ENCODE measurements at places on chromosomes 6 and 20.

GRCh38 chr6:163288915-163289314 lies 125.6 kb upstream of the QKI start:
- DNase-seq = no peak

GRCh38 chr6:7691675-7692452 lies 34.0 kb upstream of the BMP6 start:
- DNase-seq = no peak

GRCh38 chr20:15578113-15578512 lies 995.1 kb downstream of the KIF16B start:
- DNase-seq = no peak

DNA sequence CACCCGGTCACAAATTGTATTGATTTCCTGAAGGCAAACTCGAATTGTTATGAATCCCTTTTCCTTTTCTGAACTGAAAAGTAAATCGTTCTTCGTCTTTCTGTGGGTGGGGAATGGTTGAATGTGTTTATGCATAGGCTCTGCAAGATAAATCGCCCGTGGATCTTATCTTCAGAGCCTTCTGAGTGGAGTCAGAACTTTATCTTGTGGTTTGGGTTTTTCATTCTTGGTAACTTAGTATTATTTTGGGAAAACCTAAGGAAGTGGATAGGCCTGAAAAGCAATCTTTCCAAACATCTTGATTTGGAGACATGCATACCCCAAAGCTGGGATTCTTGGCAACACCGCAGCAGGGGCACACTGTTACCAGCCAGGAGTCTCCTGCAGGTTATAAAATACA lies 122.4 kb downstream of the MAP3K7 start:
- no peak for DNase-seq

DNA sequence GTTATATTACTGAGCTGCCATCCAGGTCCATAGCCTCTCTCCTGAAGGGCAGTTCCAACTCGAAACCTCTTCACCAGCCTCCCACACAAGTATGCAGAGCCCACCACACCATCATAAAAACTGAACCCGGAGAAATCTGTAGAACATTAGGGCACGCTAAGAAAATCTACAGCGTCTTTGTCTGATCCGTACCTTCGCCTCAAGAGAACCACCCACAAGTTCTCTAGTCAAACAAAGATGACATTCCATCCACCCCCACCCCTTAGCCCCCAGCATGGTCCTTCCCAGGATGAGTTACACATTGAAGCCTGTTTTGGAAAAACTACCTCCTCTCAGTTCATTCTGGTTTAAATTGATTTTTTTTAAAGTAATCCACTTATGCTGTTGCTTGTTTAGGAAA lies 219.7 kb downstream of the ZMYND8 start:
- DNase-seq = no peak

GRCh38 chr20:56773749-56774148 lies 144.6 kb downstream of the TFAP2C start:
- no peak for DNase-seq

- no peak for DNase-seq
Measured at GRCh38 chr20:32028647-32029372, 18.6 kb downstream of the CCM2L start.

GRCh38 chr20:63552481-63553249 lies 1.3 kb upstream of the FNDC11 start:
- DNase-seq = no peak

- DNase-seq = no peak
Measured at GRCh38 chr6:63824722-63825121, 189.1 kb downstream of the PHF3 start.

DNA sequence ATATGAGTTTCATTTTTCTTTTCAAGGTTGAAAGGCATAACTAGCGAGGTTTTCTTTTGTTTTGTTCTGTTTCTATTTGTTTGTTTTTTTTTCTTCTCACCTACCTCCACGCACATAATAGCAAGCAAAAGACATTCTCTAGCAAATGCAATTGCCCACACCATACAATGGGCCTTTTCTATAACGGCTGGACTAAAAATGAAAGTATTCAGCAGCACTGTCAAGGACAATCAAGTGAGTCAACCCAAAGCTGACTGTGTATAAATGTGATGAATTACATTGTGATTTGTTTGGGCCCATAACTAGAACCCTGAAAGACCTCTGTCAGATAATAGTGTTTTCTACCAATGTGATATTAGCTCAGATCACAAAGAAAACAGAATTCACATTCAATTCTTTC lies 496.7 kb downstream of the RNF144B start:
- no peak for DNase-seq

GRCh38 chr6:88490195-88490907 lies 324.2 kb upstream of the CNR1 start:
- no peak for DNase-seq

DNA sequence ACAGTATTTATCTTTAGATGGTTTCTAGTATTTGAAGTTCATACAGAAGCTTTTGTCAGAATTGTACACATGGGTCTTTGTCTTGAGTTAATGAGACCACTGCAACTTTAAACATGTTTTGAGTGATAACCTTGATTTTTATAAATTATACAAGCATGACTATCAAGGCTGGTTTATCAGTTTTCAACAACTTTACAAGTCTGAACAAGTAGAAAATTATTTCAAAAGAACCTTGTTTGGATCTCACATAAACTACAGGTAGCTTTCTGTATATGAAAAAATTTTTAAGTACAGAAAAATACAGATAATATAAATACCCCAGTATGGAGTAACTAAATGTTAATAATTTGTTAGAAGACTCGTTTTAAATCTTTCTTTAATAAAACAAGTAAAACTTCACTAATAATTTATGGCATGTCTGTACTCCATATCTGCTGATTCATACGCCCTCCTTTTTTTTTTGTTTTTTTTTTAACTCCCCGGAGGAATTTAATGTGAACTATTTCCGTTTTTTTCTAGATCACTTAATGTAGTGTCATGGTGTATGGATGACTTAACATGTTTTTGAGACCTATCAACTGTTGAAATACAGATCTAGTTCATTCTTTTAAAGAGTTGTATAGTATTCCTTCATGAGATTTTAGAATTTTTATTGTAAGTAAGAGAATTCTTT lies 18.3 kb downstream of the VAPB start:
- no peak for DNase-seq

- no peak for DNase-seq
Measured at GRCh38 chr6:111761783-111762312, 111.4 kb downstream of the FYN start.

DNA sequence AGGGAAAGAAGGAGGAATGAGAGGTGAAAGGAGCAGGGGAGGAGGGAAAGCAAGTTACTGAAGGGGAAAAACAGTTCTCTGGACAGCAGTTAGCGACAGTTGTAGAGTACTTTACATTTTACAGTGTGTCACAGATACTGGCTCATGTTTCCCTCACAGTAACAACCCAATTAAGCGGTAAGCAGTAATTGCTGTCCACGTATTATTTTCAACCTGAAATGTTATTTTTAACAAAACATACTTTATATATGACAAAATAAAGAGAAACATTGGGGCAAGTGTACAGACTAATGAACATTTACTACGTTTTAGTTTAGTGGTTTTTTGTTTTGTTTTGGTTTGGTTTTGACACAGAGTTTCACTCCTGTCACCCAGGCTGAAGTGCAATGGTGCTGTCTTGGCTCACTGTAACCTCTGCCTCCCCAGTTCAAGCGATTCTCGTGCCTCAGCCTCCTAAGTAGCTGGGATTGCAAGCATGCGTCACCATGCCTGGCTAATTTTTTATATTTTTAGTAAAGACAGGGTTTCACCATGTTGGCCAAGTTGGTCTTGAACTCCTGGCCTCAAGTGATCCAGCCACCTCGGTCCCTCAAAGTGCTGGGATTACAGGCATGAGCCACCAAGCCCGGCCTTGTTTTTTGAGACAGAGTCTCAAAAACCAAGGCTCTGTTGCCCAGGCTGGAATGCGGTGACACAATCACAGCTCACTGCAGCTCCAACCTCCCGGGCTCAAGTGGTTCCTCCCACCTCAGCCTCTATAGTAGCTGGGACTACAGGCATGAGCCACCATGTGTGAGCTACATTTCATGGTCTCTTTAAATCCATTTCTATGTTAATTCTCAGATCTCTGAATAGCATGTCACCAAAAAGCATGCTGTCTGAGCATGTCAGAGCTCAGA lies 22.6 kb upstream of the BTN3A2 start:
- DNase-seq = no peak

GRCh38 chr20:17431621-17432364 lies 99.4 kb downstream of the BFSP1 start:
- DNase-seq = no peak

DNA sequence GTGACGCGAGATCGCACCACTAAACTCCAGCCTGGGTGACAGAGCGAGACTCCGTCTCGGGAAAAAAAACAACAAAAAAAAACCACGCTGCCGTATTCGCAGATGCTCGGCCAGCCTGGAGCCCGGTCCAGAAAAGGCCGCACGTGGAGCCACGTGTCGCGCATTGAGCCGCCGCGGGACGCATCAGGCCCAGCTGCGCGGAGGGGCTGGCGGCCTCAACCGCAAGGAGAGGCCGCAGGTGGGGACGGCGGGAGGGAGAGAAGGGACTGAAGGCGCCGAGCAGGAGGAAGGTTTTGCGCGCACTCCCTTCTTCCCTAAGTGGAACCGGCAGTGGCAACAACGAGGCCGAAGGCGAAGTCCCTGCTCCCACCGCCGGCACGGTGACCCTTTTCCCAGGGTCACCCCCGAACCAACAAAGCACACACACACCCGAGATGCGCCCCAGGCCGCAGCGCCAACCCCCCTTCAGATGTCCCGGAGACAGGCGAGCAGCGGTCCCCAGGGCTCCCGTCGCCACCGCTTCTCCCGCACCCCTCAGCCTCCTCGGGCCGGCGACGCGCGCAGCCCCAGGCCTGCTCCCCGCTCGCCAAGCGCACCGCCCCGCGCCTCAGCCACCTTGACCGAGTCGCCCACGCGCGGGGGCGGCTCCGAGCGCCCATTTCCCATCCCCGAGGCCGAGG lies 681 bp downstream of the SYCP2 start:
- DNase-seq = peak; percentile 82

DNA sequence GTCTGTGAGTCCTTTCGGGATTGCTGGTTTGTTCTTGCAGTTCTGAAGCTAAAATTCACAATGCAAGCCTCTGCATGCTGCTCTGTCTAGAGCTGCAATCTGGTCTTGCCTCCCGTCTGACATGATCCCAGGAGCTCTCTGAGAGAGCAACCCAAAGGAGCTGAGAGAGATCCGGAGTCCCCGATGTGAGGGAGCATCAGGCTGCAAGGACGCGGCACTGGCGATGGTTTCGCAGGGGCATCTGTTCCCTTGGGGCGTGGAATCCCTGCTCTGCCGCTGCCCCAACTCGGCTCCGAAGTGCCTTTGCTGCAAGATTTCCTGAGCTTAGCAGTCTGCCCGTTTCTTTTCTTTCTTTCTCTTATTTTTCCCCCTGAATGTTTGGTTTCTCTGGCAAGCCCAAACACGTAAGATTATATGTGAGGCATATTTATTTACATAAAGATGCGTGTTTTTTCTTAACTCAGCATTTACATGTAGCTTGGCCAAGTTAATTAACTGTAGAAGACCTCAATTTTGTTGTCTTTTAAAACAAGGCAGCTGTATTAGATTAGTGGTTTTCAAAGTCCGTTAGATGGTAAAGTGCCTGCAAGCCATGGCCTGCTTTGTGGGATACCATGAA lies 873.0 kb downstream of the KIF16B start:
- no peak for DNase-seq

- DNase-seq = no peak
Measured at GRCh38 chr6:145809211-145809610, 5.4 kb downstream of the FBXO30 start.

DNA sequence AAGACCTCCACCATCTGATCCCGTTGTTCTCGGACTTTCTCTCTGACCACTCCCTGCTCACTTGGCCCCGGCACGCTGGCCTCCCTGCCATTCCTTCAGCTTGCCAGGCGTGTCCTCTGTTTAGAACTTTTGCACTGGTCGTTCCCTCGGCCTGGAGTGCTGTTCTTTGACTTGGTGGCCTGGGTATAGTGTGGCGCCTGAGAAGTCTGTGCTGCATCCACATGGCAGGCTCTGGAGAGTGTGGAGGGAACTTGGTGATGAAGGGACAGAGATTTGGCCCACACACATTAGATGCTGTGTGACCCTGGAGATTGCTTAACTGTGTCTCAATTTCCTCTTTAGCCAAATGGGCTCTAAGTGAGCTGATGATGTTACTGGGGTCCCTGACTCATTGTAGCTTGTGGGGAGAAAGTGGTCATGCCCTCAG lies 13.0 kb upstream of the TGM2 start:
- no peak for DNase-seq

GRCh38 chr6:88535306-88535705 lies 369.2 kb upstream of the CNR1 start:
- no peak for DNase-seq

- no peak for DNase-seq
Measured at GRCh38 chr20:47984437-47984836, 199.2 kb upstream of the SULF2 start.

DNA sequence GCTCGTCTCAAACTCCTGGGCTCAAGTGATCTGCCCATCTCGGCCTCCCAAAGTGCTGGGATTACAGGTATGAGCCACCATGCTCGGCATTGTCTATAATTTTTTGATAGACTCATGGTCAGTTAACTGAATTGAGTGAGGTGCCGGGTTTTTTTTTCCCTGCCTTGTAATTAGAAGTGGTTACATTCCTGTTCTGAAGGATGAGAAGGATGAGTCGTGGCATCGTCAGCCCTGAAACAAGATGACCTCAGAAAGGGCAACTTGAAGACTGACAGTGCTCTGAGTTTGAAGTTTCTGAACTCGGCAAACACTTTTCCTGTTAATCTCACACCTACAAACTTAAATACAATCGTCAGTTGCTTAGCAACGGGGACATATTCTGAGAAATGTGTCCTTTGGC lies 158.7 kb upstream of the PDE10A start:
- DNase-seq = no peak

DNA sequence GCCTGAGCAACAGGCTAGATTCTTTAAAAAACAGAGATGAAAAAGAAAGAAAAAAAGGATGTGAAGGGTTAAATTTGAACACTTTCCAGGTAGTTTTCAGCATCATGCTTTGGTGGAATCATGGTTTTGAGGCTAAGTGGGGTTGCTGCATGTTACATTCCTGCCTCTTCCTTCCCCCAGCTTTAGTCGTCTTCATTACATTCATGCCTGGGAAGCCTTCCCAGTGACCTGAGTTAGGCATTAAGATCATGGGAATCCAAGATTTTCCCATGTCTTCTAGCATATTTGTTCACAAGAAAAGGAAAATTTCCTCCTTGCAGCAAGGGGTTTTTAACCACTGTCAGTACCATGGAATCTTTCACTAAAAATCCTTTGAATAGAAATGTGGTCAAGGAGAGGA lies 12.0 kb downstream of the TPX2 start:
- no peak for DNase-seq

- no peak for DNase-seq
Measured at GRCh38 chr6:1609648-1610496, at the start of gene FOXC1. Gene FOXC1, plus strand, starts transcription at chr6:1609915. Its CDS starts 531 bp downstream, at chr6:1610446.

GRCh38 chr20:43825051-43825402 lies 89.6 kb upstream of the TOX2 start:
- DNase-seq = no peak

GRCh38 chr6:87798393-87799278 lies 96.6 kb upstream of the AKIRIN2 start:
- DNase-seq = no peak

GRCh38 chr6:105359419-105360370 lies 43.2 kb downstream of the PREP start:
- no peak for DNase-seq

All from left lung (tissue), 14 donors.